ENCODE measurements at places on chromosomes 2 and 18. TPM values are rescaled to one million over a fixed set of nuclear protein-coding genes. Genes with fewer than 3 reads are reported as not detected.
A peak's percentile ranks its signal among the peaks of the same experiment; 100 is the strongest.

- DNase-seq, result no peak
These were observed 144.5 kb downstream of the LAMA3 start for GRCh38 chr18:23833714-23834113.

DNA sequence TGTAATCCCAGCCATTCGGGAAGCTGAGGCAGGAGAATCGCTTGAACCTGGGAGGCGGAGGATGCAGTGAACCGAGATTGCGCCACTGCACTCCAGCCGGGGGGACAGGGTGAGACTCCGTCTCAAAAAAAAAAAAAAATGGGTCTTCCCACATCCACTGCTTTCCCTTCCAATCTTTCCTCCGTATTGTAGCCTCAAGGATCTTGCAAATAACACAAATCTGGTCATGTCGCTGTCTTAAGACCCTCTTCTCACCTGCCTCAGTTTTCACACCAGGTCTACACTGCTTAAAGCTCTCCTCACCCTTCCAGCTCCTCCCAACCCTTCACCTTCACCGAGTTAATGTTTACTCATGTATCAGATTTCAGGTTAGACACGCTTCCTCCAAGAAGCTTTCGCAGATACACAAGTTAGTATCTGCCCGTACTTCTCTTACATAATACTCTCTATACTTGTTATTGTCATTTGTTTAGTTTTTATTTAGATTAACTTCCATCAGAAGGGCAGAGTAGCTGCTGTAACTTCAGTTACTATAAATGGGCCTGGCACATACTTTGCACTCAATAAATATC is 1.5 kb downstream of the IER3IP1 start:
- no peak for DNase-seq

- DNase-seq, result no peak
These were observed 640.2 kb upstream of the SYT4 start for GRCh38 chr18:43917520-43917919.

- no peak for DNase-seq
These were observed 1.5 kb downstream of the CACNB4 start for GRCh38 chr2:152097290-152097800.

- DNase-seq, result no peak
These were observed 21.5 kb downstream of the SLC4A5 start for GRCh38 chr2:74321737-74322136.

DNA sequence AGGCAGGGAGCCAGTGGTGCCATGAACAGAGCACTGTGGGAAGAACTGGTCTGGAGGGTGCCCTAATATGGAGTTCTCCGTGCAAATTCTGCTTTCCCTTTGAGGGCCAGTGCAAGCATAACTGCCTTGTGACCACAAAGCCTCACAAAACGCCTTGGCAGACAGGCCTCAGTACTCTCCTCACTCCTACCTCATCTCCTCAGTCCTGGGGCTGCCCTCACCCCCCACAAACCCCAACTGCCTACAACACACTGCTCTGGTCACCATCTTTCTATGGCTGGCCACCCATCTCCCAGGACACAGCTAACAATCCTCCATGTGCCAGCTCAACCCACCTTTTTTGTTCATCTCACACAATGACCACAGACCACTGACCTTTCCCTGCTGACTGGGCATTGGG is 8.9 kb downstream of the COX5B start:
- no peak for DNase-seq

DNA sequence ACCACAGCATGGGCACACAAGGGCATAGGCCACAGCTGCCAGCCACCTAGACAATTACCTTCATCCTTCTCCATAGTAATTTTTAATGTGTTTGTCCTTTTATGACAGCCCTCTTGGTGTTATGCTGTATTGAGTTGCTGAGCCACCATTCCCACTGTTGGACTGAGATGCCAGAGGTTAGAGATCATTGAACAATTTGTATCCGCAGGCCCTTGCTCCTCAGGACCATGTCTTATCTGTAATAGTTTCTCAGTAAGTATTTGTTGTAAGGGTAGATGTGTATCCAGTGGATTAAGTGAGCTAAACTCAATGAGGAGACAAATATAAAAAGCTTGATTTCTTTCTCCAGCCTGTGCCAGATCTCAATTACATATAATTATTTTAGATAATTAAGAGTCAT is 832.8 kb upstream of the ID2 start:
- DNase-seq, result no peak

DNA sequence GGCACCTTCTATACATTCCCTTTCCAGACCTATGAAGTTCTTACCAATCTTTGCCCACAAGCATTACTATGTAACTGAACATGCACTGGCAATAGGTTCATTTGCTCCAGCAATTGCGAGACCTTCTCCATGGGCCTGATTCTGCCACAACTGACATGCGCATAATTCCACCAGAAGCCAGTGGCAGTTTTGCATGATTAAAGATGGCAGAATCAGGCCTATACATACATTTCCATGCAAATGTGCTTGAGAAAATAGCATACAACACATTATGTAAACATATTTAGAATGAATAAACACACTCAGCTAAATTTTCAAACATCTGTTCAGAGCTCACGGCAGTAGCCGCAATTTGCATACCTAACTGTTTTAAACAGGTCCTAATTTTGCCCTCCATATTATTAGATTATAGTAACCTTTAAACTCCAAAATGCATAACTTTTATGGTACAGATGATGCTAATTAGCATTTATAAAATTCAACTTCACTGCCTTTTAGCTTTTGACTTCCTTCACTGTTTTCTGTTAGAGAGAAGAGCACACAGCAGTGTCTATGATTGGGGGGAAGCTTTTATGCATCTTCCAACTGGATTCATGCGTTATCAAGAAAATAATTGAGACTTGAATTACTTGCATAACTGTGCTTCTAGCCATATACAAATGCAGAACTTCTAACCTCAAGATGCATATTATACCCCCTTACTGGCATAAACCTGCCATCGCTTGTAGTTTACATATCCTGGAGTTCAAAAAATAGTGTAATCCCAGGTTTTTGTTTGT is 155.3 kb upstream of the CDH19 start:
- no peak for DNase-seq

DNA sequence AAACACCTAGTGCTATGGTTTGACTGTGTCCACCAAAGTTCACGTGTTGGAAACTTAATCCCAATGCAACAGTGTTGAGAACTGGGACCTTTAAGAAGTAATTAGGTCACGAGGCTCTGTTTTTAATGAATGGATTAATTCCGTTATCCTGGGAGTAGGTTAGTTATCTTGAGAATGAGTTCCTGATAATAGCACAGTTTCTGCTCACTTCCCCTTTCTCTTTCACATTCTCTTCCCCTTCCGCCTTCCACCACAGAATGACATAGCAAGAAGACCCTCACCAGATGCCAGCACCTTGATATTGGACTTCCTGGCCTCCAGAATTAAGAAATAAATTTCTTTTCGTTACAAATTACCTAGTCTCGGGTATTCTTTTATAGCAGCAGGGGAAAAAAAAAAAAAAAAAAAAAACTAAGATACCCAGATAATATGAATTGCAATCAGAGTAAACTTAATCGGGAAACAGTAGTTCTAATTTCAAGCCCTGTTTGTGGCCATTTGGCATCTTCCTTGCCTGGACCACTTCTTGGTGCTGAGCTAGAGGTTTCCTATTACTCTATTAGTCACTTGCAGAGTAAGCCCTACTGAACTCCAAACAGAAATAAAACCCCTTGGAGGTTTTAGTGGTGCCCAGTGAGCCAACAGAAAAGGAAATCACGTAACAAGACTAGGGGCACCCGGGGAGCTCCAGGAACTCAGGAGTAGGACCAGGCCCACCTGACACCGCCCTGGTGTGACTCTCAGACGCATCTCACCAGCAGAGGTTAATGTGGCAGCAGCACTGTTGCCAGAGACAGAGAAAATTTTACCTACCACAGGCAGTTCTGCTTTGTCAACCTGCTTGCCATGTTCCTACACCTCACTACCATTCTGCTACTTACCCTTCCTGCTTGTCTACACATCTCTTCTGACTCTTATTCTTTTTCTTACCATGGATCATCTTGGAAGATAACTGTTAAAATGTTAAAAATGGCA is 147.6 kb upstream of the CAB39 start:
- DNase-seq, result no peak

GRCh38 chr2:111685342-111685741 is 198.7 kb downstream of the ANAPC1 start:
- no peak for DNase-seq

- no peak for DNase-seq
These were observed 153.8 kb upstream of the HNRNPA3 start for GRCh38 chr2:177058747-177059146.

DNA sequence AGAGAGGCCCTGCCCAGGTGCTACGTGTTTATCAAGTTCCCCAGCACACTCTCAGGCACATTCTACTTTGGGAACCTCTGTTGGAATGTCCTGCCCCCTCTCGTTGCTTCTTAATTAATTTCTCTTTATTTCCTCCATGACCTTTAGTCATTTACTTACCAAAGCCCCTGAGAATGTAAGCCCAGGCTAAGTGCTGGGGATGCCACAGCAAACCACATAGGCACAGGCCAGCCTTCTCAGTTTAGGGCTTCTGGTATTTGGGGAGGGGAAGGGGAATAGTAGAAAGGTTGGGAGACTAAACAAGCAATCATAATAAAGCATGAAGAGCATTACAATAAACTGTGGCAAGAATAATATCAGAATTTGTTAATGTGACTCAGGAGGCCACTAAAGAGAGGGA is 85.7 kb downstream of the EVA1A start:
- no peak for DNase-seq

GRCh38 chr2:203928849-203929248 is 7.7 kb upstream of the ICOS start:
- no peak for DNase-seq

DNA sequence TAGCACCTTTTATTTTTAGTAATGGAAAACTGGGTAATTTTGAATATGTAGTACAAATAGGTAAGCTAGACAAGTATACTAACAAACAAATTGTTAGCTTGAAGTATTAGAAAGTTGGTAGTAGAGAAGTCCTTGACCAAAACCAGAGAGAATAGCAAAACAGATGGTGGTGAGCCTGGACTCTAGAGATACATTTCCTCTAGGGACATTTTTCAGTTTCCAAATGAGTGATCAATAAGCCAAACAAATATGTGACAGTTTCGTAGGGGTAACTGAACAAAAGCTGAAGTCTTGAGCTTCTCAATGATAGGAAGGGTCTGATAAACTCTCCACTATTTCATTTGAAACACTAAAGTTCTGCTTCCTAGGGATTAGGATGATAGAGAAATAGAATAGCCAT is 692.0 kb upstream of the FAM98A start:
- no peak for DNase-seq

GRCh38 chr2:175180701-175181103 is 808 bp downstream of the ATP5MC3 start:
- DNase-seq, result peak; percentile 43

DNA sequence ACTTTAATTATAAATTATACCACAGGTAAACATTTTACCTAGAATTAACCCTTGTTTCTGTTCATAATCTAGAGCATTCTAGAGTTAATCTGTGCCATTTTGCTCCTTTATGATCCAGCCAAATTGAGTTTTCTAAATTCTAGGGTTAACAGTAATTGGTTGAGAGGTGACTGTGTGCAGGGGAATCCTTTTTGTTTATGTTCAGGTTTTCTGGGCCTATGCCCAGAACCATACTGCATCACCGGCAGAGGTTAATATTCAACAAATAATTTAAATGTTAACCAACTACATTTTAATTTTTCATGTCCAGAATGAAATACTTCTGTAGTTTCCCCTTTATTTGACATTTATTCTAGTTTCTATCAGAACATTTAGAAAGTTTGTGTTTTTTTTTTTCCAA is 32.3 kb downstream of the CARF start:
- no peak for DNase-seq

- peak; percentile 88 for DNase-seq
These were observed at the start of gene DTNB for GRCh38 chr2:25673300-25674076. DTNB (minus strand) TSS chr2:25673577; CDS start chr2:25652660, 20,917 bp downstream.

DNA sequence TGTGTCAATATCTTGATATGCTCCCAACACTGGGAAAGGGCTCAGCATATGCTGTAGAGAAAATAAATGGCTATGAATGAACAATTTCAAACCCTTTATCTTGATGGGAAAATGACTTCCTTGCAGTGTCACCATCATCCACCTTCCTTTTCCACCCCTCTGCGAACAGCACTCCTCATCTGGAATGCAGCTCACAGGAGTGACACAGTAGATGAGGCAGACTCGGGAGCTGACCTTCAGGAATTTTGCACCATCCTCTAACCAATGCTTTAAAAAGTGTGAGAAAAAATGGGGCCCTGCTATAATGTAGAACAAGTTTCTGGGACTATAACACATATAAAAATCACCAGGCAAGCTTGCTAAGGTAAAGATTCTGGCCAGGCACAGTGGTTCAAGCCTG is 41.3 kb upstream of the YPEL5 start:
- no peak for DNase-seq

GRCh38 chr2:217220228-217221013 is 360.6 kb upstream of the TNP1 start:
- DNase-seq, result no peak

Gene VWA3B
- total RNA-seq, result not detected

Gene MROH2A
- not detected for total RNA-seq

Gene NEMP2
- total RNA-seq, result 2.8 TPM

Gene ITGB6
- 4.4 TPM for total RNA-seq
